DMS 273 treated with DMSO at 0.1 percent for 48 hours (cell line): ENCODE measurements at places on chromosomes 16 and 17.
A peak's percentile ranks its signal among the peaks of the same experiment; 100 is the strongest.

GRCh38 chr16:13708347-13709120 is 211.4 kb upstream of the ERCC4 start:
- DNase-seq, result no peak

DNA sequence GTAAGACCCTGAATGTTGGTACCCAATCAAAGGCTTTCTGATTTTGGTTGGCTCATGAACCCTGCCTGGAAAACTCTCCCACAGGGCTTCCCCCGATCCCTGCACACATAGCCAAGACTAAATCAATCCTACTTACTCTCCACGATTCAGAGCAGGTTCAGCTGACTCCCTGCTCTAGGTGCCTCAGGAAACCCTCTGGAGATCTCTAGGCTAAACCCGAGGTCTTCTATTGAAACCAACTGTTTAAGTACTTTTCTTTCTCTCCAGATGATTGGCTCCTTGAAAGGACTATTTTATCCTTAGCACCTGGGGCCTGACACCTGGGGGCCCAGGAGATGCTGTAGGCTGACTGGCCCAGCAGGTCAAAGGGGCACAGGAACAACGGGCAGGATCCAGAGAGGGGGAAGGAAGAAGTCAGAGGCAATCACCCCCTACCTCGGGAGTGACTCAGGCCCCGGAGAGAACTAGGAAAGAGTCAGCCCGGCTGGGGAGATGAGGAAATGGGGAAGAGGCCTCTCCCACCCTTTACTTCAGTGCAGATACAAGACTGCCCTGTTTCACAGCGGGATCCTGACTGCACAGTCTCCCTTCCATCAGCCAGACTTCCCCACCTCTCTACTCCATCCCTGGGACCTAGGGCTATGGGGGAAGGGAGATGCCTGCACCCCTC is 2.0 kb downstream of the TBC1D10B start:
- no peak for DNase-seq

GRCh38 chr16:81627024-81627423 is 152.1 kb upstream of the PLCG2 start:
- no peak for DNase-seq

DNA sequence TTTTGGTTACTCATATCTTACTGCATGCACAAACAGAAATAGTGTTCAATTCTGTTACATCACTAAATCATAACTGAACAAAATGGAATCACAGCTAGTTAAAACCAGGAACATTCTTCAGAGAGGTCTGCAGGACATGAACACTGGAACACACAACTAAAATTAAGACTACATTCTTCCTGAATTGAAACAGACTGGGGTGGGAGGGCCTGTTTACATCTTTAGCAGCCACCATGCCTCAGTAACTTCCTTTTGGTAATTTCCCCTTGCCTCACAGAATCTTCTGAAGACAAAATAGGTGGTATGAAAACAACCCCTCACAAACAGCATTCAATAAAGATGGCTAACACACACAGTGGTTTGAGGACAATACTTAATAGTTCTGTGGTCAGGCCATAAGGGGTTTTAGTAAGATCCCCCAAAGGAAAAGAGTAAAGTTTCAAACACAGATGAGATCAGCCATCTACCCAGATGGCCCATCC is 6.5 kb downstream of the MARF1 start:
- DNase-seq, result no peak

- no peak for DNase-seq
These were observed 45.4 kb downstream of the BAHCC1 start for GRCh38 chr17:81440511-81441244.

DNA sequence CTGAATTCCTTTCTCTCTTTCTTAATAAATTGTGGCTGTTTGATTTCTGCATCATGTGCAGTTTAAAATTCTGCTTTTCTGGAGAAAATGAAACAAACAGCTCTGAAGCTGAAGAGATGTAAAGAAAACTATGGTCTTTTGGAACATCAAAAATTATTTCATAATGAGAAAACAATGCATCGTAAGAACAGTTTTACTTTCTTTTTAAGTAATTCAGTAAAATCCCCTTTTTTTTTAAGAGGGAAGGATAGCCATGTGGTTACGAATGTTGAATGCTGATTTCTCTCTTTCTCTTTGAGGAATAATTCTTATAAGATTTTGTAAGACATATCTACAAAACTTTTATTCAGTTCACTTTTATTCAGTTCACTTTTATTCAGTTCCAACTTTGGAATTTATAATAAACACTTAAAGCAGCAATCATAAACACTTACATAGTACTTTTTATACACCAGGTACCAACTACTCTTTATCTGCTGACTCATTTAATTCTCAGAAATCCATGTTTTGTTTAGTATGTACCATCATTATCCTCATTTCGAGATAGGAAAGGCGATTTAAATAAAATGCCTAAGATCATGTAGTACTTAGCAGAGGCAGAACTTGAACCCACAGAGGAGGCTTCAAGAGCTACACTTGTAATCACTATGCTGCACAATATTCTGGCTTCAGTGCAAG is 26.6 kb downstream of the CNTNAP4 start:
- no peak for DNase-seq

- peak; percentile 37 for DNase-seq
These were observed 8.9 kb upstream of the NME1 start for GRCh38 chr17:51144266-51145022.

DNA sequence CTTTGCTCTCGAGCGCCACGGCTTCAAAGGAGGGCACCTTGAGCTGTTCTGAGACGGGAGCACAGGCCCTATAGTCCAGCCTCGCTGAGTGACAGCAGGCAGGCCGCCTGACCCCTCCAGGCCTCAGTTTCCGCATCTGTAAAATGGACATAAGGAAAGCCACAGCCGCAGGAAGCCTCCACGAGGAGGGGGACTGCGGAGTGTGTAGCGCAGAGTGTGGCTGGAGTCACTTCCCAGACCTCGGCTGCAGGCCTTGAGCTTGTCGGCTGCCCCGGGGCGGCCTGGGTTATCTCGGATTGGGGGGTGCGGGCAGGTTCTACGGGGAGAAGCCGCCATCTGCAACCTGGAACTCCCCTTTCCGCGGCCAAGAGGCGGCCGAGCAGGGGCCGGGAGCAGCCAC is 40.8 kb downstream of the ZFPM1 start:
- no peak for DNase-seq

DNA sequence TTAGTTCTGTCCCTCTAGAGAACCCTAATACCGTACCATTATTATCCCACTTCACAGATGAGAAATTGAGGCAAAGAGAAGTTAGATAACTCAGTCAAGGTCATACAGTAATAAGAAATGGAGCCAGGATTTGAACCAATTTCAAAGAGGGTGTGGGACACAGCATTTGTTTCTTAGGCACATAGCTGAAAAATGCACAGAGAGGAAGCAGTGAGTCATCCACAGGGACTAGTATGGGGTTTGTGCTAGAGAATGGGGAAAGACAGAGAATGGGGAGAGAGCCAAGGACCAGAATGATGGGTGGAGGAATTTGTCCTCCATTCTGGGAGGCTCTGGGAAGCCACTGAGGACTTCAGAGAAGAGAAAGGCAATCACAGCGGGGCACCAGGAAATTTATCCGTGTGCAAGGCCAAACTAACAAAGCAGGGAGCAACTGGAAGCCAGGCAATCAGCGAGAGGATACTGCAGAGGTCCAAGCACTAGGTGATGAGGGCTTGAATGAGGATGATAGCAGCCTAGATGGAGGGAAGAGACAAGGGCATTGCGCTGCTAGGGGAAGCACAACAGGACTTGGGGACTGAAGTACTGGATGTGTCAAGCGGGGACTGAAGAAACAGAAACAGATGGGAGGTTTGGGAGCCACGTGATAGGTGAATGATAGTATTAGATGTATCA is 78.1 kb upstream of the ZFHX3 start:
- DNase-seq, result no peak

GRCh38 chr16:52561910-52562741 is 15.2 kb upstream of the TOX3 start:
- DNase-seq, result no peak

- DNase-seq, result no peak
These were observed 11.1 kb downstream of the CA10 start for GRCh38 chr17:52147431-52147830.

- no peak for DNase-seq
These were observed 44.3 kb upstream of the CDH5 start for GRCh38 chr16:66322174-66322573.

DNA sequence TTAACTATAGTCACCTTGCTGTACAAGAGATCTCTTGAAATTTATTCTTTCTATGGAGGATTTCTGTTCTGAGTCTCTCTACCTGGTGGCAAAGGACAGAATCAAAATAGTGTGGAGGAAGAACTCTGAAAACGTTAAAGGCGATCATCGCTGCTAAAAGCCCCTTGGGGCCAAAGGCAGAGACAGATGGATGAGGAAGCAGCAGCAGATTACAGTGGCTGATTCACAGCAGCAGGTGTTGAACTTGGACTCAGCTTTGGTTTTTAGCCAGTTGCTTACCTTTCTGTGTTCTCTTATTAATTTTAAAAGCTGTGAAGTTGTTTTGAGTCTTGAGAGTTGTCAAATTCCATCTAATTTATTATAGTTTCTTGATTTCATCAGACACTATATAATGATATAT is 956.1 kb upstream of the GOT2 start:
- peak; percentile 26 for DNase-seq

DNA sequence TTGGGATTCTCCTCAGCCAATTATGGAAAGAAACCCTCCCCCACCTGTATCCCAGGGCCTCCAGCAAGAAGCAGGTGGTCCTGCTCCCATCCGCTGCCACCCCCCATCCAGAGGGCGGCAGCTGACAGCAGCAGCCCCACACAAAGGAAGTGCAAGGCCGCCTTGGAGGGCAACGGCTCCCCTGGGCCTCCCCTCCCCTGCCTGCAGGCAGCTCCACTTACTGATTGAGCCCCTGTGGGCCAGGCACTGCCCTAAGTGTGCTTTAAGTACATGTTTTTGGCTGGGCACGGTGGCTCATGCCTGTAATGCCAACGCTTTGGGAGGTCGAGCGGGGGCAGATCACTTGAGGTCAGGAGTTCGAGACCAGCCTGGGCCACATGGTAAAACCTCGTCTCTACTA is 257.6 kb downstream of the PARN start:
- no peak for DNase-seq

- DNase-seq, result no peak
These were observed 16.3 kb downstream of the SCN4A start for GRCh38 chr17:63956296-63956920.

- no peak for DNase-seq
These were observed 744 bp downstream of the SALL1 start for GRCh38 chr16:51150165-51150887.

DNA sequence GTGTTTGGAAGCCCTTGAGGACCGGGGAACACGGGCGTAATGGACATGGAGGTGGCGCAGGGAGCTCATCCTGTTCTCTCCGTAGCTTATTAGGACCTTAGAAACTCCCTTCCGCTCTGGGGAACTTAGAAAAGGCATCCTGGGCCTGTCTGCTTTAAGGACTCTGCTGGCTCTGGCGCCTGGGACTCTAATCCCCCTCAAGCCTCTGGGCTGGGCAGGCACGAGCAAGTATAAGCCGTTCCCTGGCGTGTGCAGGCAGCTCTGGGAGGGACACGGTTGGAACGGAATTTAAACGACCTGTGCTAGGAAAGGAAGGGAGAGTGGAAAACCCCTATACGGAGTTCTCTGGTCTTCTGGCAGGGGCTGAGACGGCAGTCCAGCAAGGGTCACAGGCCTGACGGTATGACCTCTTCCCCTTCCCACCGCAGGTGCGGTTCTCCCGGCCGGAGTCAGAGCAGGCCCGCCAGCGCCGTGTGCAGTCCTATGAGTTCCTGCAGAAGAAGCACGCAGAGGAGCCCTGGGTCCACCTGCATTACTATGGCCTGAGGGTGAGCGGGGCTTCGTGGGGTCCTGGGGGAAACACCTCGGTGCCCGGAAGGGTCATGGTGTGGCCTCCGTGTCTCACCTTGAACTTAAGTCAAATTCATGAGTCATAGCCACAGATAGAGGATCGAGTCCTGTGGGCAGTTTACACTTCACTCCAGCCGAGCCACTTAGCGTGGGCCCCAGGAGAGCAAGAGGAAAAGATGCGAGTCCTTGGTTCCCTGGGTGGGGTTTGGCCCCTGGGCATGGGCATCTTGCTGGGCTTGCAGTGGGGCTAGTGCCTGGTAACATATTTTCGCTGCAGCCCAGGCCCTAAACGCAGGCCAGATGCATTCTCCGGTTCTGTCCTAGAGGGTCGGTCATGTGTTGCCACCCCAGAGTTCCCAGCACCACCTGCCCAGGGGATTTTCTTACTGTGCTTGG is 17.7 kb downstream of the POLR3E start:
- DNase-seq, result no peak

- DNase-seq, result no peak
These were observed 1.3 kb upstream of the ST3GAL2 start for GRCh38 chr16:70440009-70440692.

DNA sequence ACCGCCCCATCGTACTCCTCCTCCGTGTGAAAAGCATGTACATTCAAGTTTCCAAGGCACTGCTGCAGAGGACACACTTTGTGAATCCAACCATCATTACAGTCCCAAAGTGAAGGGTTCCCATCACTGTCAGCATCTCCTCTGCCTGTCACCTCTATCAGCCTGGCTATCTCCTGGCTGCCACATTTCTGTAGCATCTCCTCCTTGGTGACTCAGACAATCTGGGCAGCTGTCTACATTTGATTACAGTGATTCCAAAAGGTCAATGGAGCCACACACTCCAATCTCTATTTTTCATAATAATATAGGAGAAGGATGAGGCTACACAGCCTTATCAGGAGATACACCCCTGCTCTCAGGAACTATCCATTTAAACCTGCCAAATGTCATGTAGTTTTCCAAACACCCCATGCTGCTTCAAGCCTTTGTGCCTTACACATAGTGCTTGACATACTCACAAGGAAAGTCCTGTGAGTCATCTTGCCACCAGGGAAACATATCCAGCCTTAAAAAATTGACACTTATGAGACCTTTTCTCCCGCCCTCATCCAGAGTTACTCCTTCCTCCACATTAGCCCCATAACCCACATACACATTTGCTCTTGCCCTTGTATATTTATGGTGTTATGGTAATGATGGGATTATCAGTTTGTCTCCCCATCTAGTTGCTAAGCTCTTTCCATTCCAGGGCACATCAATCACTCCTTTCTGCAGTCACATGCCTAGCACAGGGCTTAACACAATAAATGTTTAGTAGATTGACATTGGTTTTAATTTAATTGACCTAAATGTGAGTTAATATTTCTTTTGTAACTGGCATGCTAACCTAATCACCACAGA is 250.1 kb upstream of the CDH5 start:
- no peak for DNase-seq

DNA sequence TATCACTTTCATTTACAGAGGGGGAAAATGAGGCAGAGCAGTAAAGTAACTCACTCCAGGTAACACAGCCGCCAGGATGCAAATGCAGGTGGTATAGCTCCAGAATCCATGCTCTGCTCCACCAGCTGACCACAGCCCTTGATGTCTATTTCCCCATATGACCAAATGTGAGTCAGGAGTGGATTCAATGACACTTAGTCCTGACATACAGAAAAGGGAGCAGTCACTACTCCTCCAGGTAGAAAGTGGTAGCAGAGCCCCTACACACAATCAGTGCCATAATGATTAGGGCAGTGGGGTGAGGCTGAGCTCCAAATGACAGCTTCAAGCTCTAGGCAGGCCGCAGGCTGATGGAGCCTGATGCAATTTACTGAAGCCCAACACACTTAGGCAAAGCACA is 43.3 kb upstream of the GFOD2 start:
- DNase-seq, result no peak

GRCh38 chr16:69223882-69224281 is 36.9 kb downstream of the SNTB2 start:
- no peak for DNase-seq

GRCh38 chr16:57106767-57107166 is 14.4 kb downstream of the CPNE2 start:
- DNase-seq, result no peak

- no peak for DNase-seq
These were observed 40.5 kb upstream of the GCSH start for GRCh38 chr16:81136390-81137335.

- DNase-seq, result peak; percentile 27
These were observed 25.7 kb downstream of the ARHGAP23 start for GRCh38 chr17:38453951-38454421.

GRCh38 chr17:49618028-49618611 is 42.4 kb downstream of the NXPH3 start:
- no peak for DNase-seq
